ENCODE measurements at places on chromosomes 12 and 14.

DNA sequence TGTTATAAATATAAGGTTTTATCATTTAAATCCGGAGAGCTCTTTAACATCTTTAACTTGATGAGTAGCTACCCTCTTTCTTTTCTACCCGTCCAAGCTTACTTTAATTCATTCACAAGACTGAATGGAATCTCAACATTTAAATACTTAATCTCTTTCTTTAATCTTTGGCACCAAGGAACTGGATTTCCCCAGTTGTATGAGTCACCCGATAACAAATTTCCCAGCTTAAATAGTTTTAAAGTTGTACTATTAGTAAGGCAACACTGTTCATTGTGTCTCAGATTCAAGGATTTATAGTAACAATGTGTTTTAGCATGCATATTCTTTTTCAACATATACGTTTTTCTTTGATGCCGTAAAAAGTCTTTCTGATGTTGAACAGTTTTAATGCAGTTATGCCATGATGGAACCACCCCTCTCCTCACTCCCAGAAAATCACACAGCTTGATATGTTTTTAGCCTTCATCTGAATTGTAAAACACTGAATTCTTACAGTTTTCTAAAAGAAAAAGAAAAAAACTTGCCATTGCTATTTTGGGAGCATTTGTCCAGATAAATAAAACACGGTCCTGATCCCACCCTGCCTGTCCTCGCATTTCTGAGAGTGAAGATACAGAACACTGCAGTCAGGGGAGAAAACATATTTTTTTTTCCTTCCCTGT lies 16.0 kb upstream of the LRP6 start:
- DNase-seq, result peak; percentile 60

GRCh38 chr14:77979171-77979570 lies 179.3 kb downstream of the ADCK1 start:
- no peak for DNase-seq

- no peak for DNase-seq
These were observed 530.2 kb downstream of the RPS29 start for GRCh38 chr14:49056021-49056420.

GRCh38 chr14:74400919-74401503 lies 25.0 kb downstream of the SYNDIG1L start:
- DNase-seq, result no peak

- peak; percentile 53 for DNase-seq
These were observed 39.6 kb downstream of the CDKL1 start for GRCh38 chr14:50357124-50357523.
